Activated T-cell treated with anti-CD3 and anti-CD28 coated beads for 24 hours (primary cell): ENCODE measurements at places on chromosomes 11 and 22.

DNA sequence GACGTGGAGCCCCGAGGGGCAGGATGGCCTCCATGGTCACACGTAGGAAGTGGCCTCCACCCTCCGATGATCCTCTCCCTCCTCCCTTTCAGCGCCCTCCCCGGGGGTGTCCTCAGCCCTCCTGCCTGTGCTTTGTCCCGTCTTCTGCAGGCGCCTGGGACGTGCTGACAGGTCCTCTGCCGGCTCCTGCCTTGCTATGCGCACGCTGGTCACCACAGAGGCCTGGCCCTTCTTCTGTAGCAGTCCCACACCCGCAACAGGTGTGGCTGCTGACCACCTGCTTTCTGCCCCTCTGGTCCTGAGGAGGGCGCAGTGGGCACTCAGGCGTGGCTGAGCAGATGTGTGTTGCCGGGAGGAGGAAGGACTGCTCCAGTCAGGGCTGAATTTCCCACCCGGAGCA, 27.7 kb upstream of the PPP6R3 start:
- no peak for DNase-seq

- no peak for DNase-seq
Measured at GRCh38 chr11:120663142-120663541, 151.6 kb downstream of the GRIK4 start.

DNA sequence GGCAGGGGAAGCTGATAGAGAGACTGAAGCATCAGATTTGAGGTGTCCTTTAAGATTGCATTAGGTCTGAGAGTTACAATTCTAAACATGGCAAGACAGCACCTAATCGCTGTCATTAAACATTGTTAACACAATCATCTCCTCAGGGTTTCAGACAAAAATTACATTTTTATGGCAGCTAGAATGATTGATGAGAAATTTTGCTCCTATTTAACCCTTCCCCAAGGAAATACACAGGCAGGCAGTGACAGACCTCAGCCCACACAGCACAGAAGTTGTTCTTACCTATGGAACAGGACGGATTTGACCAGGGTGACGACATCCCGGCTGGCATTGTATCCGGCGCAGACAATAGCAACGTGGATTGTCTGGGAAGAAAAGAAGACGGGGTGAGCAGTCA, 294.3 kb downstream of the LARGE1 start:
- no peak for DNase-seq

GRCh38 chr11:128235426-128235825, 351.9 kb downstream of the ETS1 start:
- no peak for DNase-seq

- DNase-seq, result no peak
Measured at GRCh38 chr11:77779935-77780334, 40.6 kb downstream of the RSF1 start.

GRCh38 chr11:73555615-73556014, 42.3 kb downstream of the FAM168A start:
- DNase-seq, result no peak

DNA sequence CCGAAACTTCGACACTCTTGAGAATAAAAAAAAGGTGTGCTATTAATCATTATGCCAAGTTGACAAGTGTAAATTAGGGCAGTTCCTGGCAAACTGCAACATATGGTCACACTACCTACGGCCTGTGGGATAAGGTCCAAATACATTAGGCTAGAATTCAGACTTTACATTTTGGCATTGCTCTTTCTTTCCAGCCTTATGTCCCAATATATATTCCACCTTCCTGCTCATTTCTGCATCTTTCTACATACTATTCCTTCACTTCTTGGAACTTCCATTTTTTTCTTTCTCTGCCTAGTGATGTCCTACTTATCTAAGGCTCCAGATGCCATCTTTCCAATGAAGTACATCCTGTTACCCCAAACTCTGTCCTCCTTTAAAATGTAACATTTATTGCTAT, 577.2 kb downstream of the LRRC4C start:
- no peak for DNase-seq

- DNase-seq, result no peak
Measured at GRCh38 chr11:30749268-30749667, 163.1 kb upstream of the MPPED2 start.

GRCh38 chr11:40290171-40290631, 1169.3 kb downstream of the LRRC4C start:
- no peak for DNase-seq

GRCh38 chr11:88169881-88170280, 5.4 kb downstream of the RAB38 start:
- no peak for DNase-seq

DNA sequence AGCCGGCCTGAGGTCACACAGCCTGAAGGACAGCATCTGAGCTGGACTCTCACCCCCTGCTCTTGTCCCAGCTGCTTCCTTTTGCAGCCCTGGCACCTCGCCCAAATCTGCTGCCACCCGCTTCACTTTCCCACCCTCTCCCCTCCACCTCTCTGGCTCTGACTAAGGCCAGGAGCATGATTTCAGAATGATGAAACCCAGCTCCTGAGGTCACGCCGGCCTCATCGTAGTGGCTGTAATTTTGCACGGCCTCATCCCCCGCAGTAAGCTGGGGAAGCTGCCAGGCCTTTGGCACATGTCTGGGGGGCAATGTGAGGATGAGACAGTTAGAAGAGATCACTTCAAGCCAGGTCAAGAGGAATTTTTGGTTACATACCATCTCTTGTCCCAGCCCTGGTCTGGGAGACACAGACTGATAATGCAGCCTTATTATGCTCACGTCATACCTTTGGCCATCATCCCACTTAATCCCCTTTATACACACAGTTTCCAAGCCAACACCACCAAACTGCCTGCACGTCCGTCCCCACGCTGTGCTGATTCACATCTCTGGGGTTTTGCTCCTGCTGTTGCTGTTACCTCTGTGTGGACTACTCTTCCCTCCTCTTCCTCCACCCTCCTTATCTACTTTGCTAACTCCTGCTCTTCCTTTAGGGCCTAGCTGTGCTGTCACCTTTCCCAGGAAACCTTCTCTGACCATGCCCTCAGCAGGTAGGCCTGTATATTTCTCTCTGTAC, 58.1 kb downstream of the CHRDL2 start:
- no peak for DNase-seq

- no peak for DNase-seq
Measured at GRCh38 chr22:24516301-24516737, 21.2 kb downstream of the UPB1 start.
